ENCODE measurements at places on chromosomes 1 and 21.

GRCh38 chr1:151210830-151211229, 12.5 kb downstream of the PIP5K1A start:
- peak; percentile 37 for DNase-seq

- DNase-seq, result no peak
Measured at GRCh38 chr1:217506878-217507277, 124.0 kb downstream of the GPATCH2 start.

GRCh38 chr1:64663668-64664067, 81.2 kb upstream of the RAVER2 start:
- DNase-seq, result peak; percentile 11

- DNase-seq, result no peak
Measured at GRCh38 chr21:32100423-32100822, 178.4 kb downstream of the MIS18A start.

DNA sequence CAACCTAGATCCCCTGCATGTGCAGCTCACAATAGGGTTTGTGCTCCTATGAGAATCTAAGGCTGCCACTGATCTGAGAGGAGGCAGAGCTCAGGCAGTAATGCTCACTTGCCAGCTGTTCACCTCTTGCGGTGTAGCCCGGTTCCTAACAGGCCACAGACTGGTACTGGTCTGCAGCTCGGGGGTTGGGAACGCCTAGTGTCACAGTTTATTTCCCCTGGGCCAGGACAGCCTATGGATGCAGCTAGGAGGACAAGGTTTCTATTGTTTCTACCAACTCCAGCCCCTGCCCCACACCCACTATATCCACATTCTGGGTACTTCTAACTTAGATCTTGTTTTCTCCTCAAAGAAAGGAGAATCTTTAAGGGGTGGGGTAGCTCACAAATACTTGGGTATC, 58.7 kb upstream of the PRRC2C start:
- DNase-seq, result no peak

- DNase-seq, result peak; percentile 91
Measured at GRCh38 chr1:226547754-226548191, 791 bp upstream of the STUM start.

DNA sequence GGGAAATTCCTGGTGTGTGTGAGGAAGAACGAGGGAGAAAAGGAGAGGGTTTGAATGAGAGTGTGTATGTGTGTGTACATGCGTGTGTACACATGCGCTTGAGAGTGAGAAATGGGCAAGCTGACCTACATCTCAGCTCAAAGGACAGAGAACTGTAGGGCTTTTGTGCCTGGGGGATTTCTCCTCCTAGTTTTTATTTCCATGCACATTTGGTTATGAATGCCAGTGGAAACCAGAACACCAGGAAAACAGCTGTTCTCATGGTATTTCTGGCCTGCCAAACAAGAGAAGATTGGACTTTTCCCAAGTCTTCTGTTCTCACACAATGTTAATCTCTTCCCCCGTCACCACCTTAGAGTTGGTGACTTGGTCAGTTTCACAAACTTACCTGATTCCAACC, 45.2 kb downstream of the SLC44A3 start:
- DNase-seq, result peak; percentile 76

DNA sequence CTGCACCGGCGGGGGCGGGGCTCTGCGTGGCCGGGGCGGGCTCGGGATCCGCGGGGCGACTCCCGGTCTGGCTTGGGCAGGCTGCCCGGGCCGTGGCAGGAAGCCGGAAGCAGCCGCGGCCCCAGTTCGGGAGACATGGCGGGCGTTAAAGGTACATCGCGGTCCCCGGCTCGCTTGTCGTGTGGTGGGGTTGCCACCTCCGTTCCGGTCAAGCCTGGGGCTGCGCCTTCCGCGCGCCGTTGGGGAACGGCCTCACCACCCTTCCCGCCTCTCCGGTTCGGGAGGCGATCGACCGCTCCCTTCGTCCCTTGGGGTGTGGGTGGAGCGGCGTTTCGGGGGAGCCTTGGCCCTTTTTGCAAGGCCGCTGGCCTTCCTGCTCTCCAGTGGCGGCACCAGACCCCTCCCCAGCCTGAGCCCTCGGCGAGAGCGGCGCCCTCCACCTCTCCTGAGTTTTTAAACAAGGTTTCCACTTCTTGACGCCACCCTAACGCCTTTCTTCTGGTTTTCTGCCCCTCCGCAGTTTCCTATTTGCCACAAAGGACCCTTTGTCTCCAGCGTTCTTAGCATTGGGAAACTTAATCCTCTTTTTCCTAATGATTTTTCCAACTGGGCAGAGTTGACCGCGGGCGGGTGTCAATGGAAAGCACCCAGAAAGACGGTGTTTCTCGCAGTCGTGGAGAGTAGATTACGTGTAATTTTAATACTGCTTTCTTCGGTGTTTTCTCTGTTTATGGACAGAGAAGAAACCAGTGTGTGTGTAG, at the start of the genes LEPR and LEPROT:
TSS of gene LEPR (plus strand) at position 79 of the 761 bp plus-strand sequence. CDS start 144,898 bp downstream, outside the sequence.
TSS of gene LEPROT (plus strand) at position 79 of the 761 bp plus-strand sequence. CDS start at position 136, 57 bp downstream.
- DNase-seq, result no peak

- no peak for DNase-seq
Measured at GRCh38 chr1:170555370-170555769, 23.4 kb downstream of the GORAB start.

- DNase-seq, result no peak
Measured at GRCh38 chr1:43705334-43705733, 2.0 kb upstream of the ST3GAL3 start.

- DNase-seq, result no peak
Measured at GRCh38 chr1:119537966-119538365, 31.0 kb downstream of the HSD3B1 start.

DNA sequence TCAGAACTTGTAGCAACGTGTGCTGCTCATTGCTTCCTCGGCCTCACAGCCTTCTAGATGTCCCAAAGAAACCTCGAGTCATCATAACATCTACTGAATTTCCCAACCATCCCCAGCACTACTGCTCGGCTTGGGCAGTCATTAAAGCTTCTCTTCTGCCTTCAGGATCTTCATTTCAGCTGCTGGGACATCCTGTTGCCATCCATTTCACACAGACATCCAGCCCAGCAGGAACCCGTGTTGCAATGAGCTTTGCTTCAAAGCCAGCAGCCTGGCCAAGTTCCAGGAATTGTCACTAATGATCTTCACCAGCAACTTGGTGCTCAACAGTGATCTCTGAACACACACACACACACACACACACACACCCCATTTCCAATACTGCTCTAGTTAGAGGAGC, 18.5 kb downstream of the WLS start:
- DNase-seq, result peak; percentile 85

DNA sequence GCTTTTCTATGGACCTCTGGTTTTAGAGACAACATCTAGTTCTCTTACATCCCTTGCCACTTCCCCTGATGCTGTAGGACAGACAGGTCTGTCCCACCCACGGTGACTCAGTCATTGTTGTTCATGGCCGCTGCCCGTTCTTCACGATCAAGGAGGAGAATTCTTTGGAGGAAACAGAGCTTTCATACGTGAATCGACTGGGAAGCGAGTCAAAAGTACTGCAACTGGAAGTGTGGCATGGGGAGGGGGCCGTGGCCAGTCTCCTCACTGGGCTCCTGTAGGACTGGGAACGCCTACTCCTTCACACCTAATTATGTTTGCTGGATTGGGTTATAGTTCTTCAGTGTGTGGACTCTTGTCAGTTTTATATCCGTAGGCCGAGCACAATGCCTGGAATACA, 4.4 kb upstream of the SLC37A1 start:
- no peak for DNase-seq

DNA sequence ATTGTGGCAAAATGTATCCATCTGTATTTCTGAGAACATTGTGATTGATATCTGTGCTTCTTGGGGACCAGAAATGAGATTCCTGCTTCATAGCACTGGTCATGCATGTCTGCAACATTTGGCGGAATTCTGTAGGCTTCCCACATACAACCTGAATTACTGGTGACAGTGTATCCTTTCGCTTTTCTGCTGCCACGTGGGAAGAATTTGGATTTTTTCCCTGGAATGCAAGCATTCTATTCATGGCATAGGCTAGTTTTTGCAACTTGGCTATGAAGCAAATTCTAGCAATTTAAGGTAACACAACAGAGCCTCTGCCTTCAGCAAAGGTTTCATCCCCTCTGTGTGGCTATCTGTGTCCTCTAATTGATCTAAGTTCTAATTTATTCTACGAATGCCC, 85.9 kb downstream of the BCAR3 start:
- DNase-seq, result no peak

GRCh38 chr1:248736977-248737376, 18.6 kb downstream of the LYPD8 start:
- DNase-seq, result no peak

DNA sequence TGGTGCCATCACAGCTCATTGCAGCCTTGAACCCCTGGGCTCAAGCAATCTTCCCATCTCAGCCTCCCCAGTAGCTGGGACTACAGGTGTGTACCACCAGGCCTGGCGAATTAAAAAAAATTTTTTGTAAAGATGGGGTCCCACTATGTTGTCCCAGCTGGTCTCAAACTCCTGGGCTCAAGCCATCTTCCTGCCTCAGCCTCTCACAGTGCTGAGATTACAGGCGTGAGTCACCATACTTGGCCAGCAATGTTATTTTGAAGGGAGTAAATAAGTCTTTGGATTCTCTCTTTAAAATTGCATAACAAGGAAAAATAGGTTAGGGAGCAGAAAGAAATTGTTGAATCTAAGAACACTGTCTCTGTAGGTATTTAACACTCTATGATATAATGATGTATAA, 111.3 kb downstream of the RPS6KC1 start:
- DNase-seq, result peak; percentile 1

- peak; percentile 33 for DNase-seq
Measured at GRCh38 chr1:228180271-228180958, 14.8 kb downstream of the IBA57 start.

- DNase-seq, result no peak
Measured at GRCh38 chr1:96049759-96050409, 671.7 kb upstream of the PTBP2 start.

DNA sequence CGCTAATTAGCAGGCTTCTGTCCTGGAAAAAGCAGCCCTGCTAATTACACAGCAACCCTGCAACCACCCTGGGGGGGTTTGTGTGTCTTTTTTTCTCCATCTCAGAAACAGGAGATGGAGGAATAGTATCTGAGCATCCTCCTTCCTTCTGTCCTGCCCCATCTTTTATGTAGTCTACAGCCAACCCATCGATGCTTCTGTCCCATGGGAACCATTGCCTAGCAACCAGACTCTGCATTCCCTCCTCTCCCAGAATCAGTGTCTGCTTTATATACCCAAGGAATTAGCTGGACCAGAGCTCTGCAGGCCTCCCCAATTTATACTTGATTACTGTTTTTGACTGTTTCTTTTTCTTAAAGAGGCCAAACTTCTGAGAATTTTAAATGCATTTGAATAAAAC, 35.1 kb downstream of the LRRC38 start:
- DNase-seq, result no peak

- DNase-seq, result peak; percentile 89
Measured at GRCh38 chr1:41109310-41110197, 88.0 kb upstream of the SLFNL1 start.

DNA sequence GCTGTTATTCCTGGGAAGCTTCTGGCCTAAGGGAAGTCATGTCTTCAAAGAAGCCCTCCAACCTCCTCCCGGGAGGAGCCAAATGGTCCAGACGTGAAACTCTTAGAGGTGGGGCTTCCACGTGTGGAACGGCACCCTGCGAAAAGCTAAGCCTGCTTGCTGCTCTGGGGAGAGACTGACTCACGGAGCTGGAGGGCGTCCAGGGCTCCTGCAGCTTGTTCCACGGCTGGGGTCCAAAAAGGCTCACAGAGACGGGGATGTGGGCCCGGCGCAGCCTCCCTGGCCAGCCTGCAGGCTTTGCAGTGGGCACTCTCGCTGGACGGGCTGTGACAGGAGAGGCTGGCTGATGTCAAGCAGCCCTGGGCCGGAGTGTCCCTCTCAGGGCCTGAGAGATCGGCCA, 105.1 kb downstream of the COLGALT2 start:
- no peak for DNase-seq

- DNase-seq, result no peak
Measured at GRCh38 chr1:89260566-89261255, 11.9 kb downstream of the GBP5 start.

GRCh38 chr1:11352816-11353799, 80.1 kb downstream of the UBIAD1 start:
- no peak for DNase-seq

GRCh38 chr1:226870026-226870400, 403 bp upstream of the PSEN2 start:
- no peak for DNase-seq

GRCh38 chr1:218090459-218090858, 194.6 kb upstream of the RRP15 start:
- DNase-seq, result no peak

DNA sequence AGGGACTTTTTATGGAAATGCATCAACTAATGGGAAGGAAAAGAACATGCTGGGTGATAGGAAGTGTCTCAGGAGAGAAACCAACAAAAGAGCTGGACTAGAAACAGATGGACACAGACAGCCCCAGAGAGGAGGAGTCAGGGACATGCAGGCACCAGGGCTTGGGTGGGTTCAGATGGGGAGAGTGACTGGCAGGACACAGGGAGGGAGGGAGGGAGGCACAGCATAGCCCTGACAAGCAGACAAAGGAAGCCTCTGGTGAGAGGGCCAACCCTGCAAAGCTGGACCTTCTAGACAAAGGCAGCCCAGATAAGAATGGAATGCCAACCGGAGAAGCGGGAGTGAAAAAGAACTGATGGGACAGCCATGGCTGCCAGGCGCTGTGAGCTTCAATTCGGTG, 568.8 kb downstream of the AJAP1 start:
- DNase-seq, result no peak

GRCh38 chr21:40768056-40768455, 78.9 kb downstream of the DSCAM start:
- no peak for DNase-seq

- no peak for DNase-seq
Measured at GRCh38 chr1:35574125-35574654, 1.1 kb downstream of the TFAP2E start.

DNA sequence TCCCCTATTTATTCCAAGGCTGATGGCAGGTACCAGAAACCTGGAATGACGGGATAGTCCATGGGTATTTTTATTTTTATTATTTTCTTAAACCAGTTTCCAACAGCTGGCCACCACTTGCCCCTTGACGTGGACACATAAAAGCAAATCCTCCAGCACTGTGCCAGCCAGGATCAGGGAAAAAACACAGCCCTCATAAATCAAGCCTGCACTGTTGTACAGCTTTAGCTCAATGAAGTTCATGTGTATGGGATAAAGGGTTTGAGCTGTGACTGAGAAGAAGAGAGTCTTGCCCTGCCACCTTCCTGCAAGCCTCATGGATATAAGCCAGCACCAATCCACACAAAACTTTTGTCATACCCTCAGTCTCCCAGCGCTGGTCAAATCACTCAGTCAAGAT, 303.8 kb upstream of the SPAG17 start:
- no peak for DNase-seq

DNA sequence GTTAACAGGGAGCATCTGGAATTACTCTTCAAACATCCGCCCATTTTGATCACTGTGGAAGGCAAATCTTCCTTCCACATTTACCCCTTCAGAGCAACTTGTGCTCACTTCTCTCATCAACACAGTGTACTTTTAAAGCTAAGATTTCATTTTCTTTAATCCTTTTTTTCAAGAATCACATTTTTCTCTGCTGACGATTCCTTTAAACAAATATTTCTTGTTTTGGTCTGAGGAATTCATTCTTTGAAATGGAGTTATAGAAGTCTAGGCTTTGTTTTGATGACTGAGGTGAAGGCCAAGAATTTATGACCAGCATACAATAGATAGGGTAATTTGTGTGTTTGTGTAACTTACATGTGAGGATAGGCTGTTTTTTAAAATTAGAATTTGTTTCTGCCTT, 25.6 kb downstream of the LRRC42 start:
- DNase-seq, result no peak

Measured in lung microvascular endothelial cell (primary cell).